Peyer's patch (tissue), 4 donors: ENCODE measurements at places on chromosomes 5 and 9.

DNA sequence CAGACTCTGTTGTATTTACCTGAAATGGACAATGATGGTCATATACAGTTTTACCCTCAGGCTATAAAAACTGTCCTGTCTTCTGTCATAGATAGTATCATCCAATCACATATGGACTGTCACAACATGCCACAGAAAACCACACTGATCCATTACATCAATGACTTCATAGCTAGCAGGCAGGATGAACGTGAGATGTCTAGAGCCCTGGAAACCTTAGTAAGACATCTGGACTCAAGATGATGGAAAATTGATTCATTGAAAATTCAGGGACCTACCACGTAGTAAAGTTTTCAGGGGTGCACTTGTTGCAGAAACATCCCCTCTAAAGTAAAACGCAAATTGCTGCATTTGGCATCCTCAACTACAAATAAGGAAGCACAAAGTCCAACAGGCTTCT is 284.4 kb upstream of the RGMB start:
- DNase-seq, result no peak

DNA sequence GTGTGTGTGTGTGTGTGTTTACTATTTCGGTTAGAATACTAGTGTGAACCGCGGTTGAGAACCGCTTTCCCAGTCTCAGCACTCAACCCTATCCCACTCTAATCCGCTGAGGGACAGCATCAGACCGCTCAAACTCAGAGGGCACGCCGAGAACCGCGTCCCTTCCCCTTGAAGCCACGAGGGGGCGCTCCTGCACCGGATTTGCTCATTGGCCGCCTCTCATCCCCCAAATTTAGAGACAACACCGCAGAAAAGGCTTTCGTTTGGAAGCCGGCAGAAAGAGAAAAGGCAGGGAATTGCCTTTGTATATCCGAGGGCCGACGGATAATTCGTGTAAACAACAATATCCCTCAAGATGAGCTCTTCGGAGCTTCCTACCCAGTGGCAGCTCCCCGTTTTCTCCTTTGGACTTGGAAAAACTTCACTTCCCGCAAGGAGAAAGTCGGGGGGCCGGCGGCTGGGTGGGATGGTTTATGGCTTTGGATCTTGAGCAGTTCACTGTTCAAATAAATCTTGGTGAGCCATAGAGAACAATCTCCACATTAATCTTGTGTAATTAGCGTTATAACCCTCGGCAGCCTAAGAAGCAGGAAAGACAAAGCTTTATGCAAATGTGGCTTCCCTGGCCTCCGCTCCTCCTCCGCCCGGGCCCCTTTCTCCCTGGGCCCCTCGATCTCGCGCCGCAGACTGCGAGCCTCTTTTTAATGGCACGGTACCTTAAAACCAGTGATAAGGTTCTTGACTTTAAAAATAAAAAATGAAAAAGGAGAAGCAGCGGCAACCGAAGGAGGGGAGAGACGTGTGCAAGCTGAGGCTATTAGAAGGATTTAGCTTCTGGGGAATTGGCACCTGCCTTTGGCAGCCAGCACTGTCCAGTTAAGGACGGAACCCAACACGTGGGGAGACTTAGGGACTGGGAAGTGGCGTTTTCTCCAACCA is 296.8 kb downstream of the PARP8 start:
- DNase-seq, result peak; percentile 32

- no peak for DNase-seq
Measured at GRCh38 chr9:26193237-26193636, 515.0 kb upstream of the TUSC1 start.

GRCh38 chr9:109914280-109915027 is 134.5 kb downstream of the PALM2AKAP2 start:
- peak; percentile 69 for DNase-seq

- no peak for DNase-seq
Measured at GRCh38 chr5:14598225-14598624, 16.6 kb downstream of the OTULINL start.

DNA sequence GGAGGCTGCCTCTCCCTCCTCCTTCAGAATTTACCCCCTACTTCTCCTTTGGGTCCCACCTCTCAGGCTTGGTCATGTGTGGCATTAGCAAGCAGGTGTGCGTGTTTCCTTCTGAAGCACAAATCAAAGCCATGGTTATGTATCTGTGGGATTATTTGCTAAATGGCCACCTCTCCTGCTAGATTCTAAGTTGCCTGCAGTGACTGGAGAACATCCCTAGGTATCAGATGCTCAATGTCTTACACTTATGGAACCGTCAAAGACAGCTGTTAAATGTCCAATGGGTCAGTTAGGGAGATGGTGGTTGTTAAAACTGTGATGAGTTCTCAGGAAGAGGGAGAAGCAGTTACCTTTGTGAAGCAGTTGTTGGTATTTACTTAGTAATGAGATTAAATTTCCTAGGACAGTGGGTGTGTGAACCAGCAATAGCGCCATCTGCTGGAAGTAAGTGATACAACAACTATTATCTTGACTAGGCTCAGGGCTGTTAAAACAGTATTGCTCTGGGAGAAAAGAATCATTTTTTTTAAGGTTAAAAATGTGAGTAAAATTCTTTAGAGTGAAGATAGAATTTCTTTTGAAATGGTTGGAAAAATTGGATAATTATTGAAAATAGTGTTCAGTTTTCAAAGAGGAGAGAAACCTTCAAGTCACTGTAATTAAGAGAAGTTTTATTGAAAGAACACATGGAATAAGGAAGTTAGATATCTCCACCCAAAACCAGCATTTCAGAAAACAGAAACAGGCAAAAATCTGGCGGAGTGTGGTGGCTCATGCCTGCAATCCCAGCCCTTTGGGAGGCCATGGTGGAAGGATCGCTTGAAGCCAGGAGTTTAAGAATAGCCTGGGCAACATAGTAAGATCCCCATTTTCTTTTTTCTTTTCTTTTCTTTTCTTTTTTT is 71.3 kb downstream of the TMC1 start:
- peak; percentile 49 for DNase-seq

GRCh38 chr5:40503439-40503838 is 176.3 kb upstream of the PTGER4 start:
- no peak for DNase-seq
